HS-5 (cell line): ENCODE measurements at places on chromosomes 1 and 21.

DNA sequence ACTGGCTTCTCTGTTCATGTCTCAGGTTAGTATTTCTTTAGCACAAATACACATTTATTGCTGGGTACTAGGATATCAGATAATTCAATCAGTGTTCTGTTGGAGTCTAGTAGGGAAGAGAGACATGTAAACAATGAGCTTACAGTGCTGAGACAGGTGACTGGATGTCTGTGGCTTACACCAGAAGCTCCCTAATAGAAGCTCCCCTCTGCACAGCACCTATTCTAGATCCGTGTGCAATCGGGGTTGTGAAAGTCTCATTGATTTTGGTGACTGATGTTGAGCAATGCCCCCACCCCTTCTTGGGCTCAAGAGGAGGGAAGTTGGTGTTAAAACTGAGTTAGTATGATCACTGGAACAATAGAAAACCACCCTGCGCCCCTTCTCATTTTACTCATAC, 279.2 kb downstream of the RPS6KC1 start:
- DNase-seq = no peak

DNA sequence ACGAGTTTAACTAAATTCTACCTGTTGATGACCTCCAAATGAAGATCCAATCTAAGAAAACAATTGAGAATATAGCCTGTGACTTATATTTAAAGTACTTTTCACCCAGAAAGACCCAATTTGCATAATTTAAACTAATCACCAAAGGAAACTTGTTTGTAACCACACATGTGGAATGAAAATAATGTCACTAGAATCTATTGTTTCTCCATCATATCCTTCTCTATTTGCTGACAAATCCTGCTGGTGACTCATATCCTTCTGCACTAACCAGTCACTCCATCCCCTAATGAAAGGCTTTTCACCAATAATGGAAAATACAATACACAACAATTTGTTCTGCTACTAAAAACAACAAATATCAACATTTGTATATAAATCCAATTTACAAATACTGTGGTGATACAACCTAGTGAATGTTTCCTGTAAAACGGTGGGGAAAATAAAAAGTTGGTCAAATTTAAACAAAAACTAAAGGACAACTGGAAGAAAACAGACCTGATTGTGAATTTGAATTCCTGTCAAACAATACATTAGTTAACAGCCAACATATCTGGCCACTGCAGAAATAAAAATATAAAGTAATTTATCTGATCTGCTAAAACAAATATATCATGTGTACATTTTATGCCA, 6.5 kb downstream of the PTP4A2 start:
- DNase-seq = peak; percentile 42

- no peak for DNase-seq
Observed at GRCh38 chr21:39947031-39947430, 79.8 kb downstream of the PCP4 start.

DNA sequence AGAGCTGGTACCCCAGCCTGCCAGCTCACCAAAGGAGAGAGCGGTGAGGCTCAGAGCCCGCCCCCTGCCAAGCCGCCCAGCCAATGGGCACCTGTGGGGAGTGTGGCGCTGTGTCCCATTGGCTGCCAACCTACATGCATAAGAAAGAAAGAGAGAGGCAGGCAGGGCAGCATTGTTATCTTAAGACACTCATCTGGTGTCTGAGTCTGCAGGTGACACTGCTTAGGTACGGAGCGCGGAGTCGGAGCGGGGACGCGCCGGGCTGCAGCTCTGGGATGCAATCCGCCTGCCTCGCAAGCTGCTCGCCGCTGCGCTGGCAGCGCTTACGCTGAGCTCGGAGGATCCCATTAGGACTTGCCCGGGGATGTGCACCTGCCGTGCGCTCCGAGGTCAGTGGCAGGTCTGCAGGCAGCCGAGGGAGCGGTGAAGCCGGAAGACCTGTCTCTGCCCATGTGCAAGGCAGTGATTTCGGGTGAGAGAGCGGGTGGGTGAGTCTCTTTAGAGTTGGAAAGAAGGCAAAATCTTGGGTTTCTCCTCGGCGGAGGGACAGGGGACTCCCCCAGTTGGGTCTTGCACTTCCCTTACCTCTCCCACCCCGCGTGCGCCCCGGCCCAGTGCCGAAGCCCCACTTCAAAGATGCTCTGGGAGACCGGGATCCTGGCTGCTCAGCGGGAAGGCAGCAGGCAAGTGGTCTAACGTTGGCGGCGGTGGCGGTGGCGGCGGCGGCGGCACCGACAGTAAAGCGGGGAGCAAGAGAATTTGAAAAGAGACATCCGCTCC, at the start of gene BRINP2:
Gene BRINP2 (plus strand): TSS at position 203 of the 780 bp plus-strand sequence. CDS start 58,919 bp downstream, outside the sequence.
- DNase-seq = no peak

DNA sequence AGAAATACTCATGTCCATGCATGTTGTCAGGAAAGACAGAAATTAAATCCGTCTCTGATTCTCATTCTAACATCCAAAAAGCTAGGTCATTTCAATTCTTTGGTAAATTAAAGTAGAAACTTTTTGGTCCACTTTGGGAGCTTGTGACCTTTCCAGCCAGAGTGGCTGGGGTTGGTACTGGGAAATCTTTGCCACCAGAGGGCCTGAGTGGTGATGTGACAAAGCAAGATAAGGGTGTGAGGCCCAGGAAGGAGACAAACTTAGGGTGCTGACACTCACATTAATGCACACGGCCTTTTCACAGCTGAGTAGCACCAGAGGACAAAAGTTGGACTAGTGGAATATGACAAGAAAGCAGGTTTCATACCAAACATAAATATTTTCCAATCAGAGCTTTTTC, 144.3 kb downstream of the DNM3 start:
- no peak for DNase-seq

- DNase-seq = no peak
Observed at GRCh38 chr1:178587096-178587495, 74.2 kb downstream of the TEX35 start.

DNA sequence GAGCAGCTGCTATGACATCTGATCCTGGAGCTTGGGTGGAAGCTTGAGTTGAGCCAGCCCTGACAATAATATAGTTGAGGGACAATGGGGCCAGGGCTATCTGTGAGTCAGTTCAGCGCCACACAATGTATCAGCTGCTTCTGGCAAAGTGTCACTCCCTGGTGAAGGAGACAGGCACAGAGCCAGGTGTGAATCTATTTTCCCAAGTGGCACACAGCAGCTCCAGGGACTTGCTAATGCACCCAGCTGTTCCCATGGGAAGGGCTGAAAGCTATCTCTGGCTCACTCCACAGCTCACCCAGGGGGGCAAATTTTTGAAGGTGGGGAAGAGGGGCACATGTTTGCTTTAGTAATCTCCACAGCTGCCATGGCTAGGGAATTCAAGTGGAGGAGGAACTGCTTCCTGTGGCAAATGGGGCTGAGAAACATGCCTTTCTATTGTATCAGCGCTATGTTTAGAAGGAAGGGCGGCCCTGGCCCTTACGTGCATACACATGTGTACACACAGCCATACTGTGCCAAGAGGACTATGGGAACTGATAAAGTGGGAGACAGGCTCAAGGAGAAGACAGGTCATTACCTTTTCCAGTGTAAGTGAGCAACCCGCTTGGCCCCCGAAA, 2.2 kb downstream of the CYB5R1 start:
- no peak for DNase-seq

DNA sequence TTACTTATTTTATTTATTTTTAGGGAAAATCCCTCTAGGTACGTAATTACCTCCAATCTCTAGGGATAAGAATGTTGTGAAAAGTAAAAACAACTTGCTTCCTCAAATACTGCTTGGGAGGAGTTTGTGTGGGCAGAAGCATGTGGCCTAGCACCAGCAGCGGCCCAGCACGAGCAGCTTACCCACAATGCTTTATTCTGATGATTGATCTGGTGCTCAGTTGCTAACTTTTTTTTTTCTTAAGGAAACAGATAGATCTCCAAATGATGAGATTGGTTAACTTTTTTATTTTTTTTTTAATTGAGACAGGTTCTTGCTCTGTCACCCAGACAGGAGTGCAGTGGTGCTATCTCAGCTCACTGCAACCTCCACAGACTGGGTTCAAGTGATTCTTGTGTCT, 4.2 kb downstream of the CLIC6 start:
- DNase-seq = no peak

- DNase-seq = no peak
Observed at GRCh38 chr1:10185759-10186158, 24.6 kb upstream of the KIF1B start.

GRCh38 chr1:233707880-233708815, 94.2 kb downstream of the KCNK1 start:
- DNase-seq = no peak

DNA sequence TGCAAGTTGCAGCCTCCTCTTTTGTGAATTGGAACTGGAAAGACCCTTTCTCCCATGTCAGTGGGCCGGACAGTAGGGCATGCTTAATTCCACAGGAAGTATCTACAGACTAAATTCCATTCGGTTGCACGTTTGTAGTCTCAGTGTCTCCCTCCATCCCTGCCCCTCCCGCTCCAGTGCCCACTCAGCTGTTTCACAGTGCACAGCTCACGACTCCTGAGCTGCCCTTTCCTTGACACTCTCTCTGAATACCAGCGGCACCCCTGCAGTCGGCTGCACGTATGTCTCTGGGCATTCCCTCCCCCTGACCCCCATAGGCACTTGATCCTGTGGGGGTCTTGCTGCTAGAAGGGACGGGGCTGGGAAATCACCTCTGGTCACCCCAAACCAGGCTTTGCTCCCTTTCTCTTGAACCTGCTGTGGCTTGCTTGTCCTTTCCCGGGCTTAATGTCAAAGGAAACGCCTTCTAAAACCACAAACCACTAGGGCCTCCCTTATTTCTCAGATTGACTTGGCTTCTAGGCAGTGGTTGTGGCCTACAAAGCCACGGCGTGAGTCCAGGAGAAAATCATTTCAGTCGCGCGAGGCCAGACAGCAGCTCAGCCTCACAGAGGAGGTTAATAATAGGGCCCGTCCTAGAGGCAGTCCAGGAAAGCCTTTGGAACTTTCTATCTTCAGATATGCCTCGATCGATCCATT, 365.3 kb upstream of the PROX1 start:
- no peak for DNase-seq
